Activated CD4-positive, alpha-beta T cell treated with anti-CD3 and anti-CD28 coated beads, Interleukin-2, amount 50 U/mL, for 1 hour (primary cell): ENCODE measurements at places on chromosomes 6 and 20.

GRCh38 chr6:36289281-36289878 lies 19.5 kb downstream of the PNPLA1 start:
- DNase-seq, result no peak

DNA sequence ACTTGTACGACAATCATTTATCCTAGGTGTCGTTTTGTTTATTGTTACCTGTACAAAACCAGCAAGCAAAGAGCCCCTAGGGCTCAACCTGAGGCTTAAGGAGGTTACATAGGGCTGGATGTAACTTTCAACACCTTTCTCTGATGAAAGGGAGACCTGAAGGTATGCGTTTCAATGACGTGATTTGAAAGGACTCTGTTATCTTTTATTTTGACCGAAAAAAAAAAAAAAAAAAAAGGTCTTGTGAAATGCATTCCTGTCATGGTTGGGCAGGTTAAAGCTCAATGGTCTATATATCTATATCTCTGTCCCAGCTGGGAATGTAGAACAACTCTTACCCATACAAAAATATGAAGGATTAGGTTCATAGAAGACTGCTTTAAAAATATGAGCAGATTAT lies 78.7 kb upstream of the SASH1 start:
- no peak for DNase-seq

GRCh38 chr20:20370094-20370575 lies 2.2 kb downstream of the INSM1 start:
- no peak for DNase-seq

DNA sequence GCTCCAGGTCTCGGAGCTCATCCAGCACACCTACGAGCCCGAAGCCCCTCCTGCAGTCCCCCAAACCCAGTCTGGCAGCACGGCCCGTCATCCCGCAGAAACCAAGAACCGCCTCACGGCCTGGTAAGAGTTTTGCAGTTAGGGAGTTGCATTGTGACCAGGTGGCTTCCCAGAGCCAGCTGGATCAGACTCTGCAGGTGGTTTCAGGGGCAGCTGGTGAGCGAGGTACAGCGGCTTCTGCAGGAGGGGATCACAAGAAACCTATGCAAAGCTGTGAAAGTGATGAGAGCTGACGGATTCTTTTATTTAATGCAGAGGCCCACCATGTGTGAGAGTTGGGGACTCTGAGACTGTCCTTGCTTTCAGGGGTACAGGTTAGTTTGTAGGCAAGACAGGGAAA lies 45.9 kb upstream of the SCGN start:
- no peak for DNase-seq

DNA sequence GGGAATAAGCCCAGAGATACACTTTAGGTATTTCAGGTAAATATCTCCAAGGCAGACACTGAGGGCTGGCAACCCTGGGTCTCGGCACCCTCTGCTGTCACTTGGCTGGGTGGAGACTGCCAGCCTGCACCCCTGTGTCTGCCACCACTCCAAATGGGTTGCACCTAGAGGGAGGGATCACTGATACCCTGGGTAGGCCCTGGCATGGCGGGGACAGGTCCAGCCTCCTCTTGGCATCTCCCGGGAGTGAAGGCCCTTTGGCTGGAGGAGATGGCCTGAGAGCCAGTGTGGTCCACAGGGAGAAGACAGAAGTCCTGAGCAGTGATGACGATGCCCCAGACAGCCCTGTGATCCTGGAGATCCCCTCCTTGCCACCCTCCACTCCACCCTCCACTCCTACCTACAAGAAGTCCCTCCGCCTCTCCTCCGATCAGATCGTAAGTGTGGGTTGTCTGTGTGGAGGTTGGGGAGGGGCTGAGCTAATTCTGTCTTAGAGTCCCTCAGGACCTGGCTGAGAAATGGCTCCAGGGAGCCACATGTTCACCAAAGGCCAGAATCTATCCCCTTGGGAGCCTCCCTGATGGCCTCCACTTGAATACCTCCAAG lies 10.9 kb downstream of the EMILIN3 start:
- no peak for DNase-seq
